ENCODE measurements at places on chromosomes 6 and 20. TPM values are rescaled to one million over a fixed set of nuclear protein-coding genes. Genes with fewer than 3 reads are reported as not detected.

DNA sequence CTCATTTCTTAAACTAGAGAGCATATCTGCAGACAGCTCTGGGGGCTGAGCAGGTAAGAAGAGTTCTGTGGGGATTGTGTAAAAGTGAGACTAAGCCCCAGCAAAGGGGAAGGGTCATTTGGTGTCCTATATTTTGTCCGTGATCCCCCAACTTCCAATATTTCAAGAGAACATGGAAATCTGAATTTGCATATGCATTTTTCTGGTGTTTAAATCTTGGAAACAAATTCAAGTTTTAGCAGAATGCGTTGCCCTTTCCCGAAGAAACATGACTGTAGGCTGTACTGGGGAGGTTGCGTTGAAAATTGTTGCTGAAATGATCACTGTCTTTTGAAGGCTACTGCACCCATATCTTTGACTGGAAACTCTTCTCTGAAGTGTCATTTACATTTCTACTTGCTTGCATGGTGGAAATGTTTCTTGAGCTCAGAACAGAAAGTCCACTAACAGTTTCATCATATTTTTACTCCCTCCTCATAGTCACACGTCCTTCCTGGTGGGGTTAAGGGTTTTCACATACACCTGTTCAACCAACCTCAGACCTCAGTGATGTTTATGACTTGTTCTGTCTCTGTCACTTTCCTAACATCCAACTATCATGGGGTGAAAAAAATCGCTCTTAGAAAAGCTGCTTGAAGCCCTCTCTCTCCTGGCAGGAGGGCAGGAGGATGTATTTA is 140.3 kb downstream of the BCAS1 start:
- H3K4me3 ChIP-seq = no peak overlapping the region
- peak; percentile 30 for DNase-seq
- peaks cover 8% of the 10 kb centered on the region for H3K4me1 ChIP-seq
- H3K36me3 ChIP-seq = no peaks in the 10 kb centered on the region

DNA sequence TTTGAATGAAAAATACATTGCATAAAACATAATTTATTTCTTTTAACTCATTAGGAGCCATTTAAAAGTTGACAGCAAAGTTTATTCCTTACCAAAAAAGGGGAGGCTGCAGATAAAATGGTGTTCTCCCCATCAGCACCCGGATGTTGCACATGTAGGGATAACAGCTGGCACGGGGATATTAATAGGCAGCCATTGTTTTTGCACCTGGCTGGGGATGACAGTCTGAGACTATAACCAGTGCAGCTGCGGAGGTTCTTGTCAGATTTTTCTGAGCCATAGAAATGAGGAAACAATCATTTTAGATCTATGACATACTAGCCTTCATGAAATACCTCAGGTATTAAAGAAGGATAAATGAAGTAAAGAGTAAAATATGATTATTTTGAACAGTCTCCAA is 20.1 kb upstream of the HECA start:
- no peak overlapping the region for H3K4me3 ChIP-seq
- H3K4me1 ChIP-seq = no peaks in the 10 kb centered on the region
- H3K27ac ChIP-seq = no peak overlapping the region
- H3K36me3 ChIP-seq = no peaks in the 10 kb centered on the region
- no peaks in the 10 kb centered on the region for H3K27me3 ChIP-seq
- DNase-seq = no peak

PROCR gene
- polyA plus RNA-seq = 31.5 TPM

DNA sequence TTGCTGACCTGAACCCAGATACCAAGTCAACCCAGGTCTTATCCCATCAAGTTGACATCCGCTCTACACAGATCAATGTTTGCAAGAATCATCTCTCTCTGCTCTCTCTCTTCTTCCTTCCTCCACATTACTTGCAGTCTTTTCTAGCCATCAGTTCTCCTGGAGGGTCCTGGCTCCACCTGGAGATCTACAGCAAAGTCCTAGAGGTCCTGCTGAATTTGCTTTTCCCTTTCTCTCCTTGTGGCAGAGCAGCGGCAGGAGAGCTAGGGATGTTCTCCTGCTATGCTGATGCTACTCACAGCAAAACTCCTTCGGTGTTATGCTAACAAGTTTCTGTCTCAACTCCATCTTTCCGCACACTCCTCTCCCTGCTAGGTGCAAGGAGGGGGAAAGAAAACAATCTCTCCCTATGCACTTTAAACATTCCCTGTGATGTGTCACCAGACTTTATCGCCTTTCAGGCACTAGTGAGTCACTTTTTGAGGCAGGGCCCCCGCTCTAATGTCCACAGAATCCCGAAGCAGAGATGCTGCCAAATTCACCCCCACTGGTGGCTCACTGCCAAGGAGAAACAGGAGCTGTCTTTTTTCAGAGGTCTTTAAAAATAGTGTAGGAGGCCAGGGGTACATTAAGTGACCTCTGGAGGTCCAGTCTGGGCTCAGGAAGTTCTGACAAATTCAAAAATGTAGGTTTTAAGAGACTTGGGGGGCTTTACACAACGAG is 62.6 kb downstream of the FAM50B start:
- peaks cover 65% of the 10 kb centered on the region for H3K4me1 ChIP-seq
- no peaks in the 10 kb centered on the region for H3K36me3 ChIP-seq
- no peaks in the 10 kb centered on the region for H3K27me3 ChIP-seq

DNA sequence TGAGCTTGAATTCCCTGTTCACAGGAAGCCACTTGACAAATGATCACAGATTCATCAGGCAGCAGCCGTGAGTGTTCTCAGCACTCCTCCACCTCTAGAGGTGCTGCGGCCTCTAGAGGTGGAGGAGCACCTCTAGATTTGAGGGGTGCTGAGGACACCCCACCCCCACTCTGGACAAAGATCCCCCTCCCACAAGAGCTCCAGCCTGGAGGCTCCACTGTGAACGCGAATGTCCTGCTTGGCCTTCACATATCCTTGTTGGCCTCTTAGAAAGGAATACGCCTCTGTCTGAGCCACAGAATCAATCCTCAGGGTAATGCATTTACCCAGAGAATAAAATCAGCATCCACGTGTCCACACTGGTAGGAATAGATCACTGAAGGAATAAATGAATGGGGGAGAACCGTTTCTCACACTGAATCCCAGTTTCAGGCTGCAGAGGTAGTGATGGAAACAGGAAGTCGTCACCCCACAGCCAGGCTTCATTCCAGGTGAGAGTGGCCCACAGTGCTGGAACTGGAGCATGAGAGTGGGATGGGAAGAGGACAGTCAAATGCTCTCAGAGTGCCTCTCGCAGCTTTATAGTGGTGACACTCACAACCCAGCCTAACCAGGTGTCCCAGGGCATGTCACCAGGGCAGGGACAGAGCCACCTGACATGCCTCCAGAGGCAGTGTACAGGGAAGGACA is 16.6 kb downstream of the NPEPL1 start:
- H3K4me1 ChIP-seq = no peaks in the 10 kb centered on the region
- no peak for DNase-seq
- H3K27ac ChIP-seq = no peak overlapping the region
- no peak overlapping the region for H3K4me3 ChIP-seq

GRCh38 chr6:112485120-112485826 is 138.1 kb downstream of the RFPL4B start:
- H3K36me3 ChIP-seq = no peaks in the 10 kb centered on the region
- H3K27ac ChIP-seq = no peak overlapping the region
- H3K4me1 ChIP-seq = no peaks in the 10 kb centered on the region
- no peak overlapping the region for H3K4me3 ChIP-seq
- no peak for DNase-seq
- no peaks in the 10 kb centered on the region for H3K27me3 ChIP-seq

Data from large intestine (tissue), 12 donors.